Activated CD4-positive, alpha-beta T cell treated with anti-CD3 and anti-CD28 coated beads for 1 hour (primary cell): ENCODE measurements at places on chromosomes 5 and 9.
A peak's percentile ranks its signal among the peaks of the same experiment; 100 is the strongest.

DNA sequence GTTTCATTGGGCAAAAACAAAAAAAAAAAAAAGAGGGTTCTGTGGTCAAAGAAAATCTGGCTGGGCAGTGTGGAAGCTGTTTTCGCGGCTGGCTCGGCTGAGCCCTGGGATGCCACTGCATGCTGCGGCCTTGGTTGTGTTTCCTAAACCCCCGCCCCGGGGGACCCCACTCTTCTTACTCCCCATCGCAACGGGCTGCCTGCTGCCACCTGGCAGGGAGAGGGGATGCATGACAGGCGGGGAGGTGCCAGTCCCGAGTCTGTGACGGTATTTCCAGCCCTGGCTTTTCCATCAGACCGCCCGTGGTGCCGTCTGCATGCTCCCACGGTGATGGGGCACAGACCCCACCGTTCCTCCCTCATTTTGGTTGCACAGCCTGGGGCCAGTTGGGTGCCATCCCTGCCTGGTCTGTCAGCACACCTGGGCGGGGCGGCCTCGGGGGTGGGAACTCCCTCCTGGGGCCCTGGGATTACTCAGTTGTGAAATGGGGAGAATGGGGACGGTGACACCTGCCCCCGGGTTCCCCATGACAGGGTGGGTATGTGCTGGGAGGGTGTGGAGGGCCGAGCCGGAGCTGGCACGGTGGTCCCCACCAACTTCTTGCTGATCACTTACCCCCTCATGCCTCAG is 101.0 kb downstream of the RXRA start:
- DNase-seq: no peak

DNA sequence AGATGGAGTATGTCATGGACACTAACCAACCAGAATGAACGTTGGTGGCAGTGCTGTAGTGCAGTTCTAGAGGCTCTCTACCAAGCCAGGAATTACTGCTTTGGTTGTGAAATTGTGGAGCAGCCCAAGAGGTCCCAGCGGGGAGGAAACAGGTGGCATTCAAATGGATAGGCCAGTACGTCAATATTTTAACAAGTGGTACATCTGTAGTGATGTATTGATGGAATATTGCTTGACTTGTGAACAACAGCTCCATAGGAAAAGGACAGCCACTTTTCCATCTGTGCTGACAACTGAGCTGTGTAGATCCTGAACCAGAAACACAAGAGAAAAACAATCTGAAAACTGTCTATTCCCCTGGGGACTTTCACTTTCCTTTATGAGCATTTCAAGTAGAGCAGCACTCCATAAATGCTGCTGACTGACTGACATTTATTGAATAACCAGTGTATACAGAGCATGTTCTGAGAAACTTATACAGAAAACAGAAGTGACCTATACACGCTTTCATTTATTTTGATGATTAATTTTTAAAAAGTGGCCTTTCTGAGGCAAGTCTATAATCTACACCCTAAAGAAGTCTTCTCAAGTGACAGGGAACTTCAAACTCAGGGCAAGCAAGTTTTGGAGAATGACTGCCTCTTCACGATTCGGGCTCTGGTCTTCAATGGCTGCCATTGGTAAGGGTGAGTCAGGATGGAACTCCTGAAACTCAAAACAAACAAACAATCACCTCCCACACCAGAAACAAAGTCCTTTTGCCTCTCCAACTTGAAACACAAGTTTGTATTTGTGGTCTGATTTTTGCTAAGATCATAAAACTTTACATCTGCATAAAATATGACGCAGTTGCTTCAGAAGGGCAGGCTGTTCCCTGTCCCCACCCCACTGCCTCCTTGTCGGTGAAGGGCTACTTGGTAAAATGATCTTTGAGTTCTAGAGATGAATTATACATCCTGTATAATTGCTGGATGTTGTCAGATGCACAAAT is 362.4 kb downstream of the NDUFS4 start:
- DNase-seq: no peak

DNA sequence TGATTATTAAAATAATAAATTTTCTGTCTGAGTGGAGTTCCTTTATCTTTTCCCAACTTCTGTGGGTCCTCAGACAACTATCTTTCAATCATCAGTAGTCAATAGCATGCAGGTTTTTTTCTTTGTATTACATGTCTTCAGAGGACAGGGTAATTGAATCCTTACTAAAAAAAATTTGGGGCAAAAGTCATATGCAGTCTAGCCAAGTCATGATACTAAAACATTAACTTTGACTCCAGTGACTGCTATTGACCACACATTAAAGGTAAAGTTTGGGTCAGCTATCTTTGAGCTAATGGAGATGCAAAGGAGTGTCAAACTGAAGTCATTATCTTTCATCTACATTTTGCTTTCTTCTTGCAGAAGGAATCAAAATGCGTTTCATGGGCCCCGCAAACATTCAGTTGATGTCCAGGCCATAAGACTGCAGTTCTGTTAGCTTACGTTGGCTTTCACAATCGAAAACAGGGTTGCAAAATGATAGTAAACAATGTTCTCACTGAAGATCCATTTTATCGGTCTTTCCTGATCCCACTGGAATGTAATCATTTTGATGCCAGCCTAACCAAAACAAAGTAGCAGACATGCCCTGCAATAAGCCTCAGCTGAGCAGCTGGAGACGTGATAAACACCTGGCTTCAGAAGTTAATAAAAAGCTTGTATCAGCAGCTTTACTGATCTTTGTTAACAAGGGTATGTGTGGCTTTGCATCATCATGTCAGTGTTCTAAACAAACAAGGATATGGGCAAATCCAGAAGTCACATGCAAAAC is 186.1 kb upstream of the PRLR start:
- DNase-seq: no peak

DNA sequence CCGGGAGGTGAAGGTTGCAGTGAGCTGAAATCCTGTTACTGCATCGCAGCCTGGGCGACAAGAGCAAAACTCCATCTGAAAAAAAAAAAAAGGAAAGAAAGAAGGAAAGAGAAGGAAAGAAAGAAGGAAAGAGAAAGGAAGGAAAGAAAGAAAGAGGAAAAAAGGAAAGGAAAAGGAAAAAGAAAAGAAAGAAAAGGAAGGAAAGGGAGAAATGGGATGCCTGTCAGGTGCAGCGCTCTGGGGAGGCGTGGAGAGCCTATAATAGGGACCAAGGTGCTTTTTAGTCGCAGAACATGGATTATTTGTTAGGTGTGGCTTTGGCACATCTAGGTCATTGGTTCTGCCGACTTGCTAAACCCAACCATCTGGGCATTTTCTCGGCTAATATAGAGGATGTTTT is 17.9 kb downstream of the EXOSC2 start:
- no peak for DNase-seq

DNA sequence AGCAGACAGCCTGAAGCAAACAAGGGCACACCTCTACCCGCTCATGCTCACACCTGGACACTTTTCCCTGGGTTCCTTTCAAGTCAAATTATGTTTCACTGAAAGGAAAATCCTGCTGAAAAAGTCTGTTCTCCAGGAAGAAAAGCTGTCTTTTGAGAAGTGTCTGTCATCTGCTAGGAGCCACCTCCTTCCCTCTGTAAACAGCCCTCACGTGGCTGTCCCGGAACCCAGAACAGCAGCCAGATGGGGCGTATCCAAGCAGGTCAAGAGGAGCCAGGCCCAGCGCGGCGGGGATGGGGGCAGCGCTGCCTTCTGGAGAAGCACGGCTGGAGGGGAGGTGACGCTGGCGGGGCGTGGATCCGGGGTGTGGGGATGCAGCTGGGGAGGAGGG is at the start of gene PNPLA7:
Gene PNPLA7 (minus strand): TSS at position 172 of the 391 bp plus-strand sequence. CDS start 205 bp downstream, outside the sequence.
- DNase-seq: peak; percentile 26

DNA sequence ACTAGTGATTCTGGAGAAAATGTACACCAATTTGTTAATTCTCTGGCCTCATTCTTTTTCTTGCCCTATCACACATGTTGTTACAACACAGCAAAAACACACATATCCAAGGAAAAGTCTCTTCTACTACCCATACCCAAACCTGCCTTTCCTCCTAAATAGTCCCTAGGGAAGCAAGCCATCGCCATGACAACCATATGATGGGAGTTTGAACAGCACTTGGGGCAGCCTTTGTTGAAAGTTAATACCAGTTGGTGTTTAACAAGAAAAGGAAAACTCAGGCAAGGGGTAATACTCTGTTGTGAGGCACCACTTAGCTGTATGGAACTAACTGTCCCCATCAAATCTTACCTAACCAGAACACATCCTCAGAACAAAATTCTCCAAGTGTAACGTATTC is 1.7 kb downstream of the TRPM3 start:
- no peak for DNase-seq

DNA sequence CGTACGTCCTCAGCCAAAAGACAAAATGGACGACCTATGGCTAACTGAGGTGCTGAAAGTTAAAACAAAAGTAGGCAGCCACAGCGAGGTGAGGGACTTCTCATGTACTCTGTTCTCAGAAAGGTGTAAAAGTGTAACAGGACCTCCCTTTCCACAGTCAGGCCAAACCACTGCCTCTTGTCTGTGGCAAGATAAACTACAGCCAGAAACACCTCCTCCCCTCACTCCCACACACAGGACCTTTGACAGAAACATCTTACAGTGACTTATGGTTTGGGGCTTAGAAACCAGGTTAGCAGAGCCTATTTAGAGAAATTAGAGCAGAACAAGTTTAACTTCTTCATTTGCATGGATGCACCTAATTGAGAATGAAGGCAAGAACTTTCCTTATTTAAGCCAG is 499.1 kb upstream of the GRIN3A start:
- no peak for DNase-seq

GRCh38 chr5:37792975-37793631 is 46.7 kb downstream of the GDNF start:
- DNase-seq: no peak

- DNase-seq: no peak
Measured at GRCh38 chr5:126460977-126461376, 37.8 kb downstream of the GRAMD2B start.

GRCh38 chr5:37834542-37835379 is 5.1 kb downstream of the GDNF start:
- no peak for DNase-seq

DNA sequence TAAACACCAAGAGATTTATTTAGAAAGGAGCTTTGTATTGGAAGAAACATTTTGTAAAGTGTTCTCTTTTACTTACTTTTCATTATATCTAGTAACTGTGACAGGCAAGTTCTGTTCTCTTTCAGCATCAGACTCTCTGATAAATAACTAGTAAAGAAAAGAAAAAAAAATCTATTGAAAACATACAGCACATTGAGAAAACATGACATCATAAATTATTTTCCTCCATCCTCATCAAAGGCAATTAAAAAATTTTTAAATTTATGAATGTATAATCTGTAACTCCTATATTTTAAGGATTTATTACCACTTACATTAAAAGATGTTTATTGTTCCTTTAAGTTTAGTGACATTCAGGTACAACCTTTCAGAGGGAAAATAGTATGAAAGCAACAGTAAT is 11.1 kb downstream of the CCNH start:
- no peak for DNase-seq

DNA sequence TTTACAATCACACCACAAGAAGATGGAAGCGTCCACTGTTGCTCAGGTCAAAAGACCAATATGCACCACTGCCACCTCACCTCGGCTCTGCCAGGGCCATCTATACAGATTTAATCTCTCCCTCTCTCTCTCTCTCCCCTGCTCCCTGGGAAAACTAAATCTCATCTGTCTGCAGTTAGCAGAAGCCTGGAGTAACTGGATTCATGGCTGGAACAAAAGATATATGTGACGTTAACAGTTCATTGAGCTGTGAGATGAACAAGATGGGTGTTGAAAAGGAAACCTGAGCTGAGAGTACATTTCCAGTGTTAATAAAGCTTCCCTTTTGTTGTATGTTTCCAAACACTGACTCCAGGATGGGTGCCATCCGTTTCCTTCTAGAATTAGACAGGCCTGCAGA is 369.7 kb downstream of the CDK5RAP2 start:
- no peak for DNase-seq

DNA sequence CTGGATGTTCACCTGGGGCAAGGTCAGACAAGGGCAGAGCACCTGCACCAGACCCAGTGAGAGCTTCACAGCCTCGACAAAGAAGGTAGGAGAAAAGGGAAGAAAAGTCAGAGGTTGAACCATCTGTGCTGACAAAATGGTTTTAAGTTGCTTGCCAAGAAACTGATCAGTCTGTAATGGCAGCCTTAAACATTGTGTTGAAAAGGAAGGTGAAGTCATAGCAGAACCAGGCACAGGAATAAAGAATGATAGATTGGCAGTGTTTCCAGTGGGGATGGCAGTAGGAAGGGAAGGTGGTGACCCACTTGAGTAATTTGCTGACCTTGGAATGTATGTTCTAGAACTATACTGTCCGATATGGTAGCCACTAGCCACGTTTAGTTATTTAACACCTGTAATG is 34.2 kb downstream of the HTR4 start:
- DNase-seq: no peak

- no peak for DNase-seq
Measured at GRCh38 chr5:159053708-159054107, 46.0 kb downstream of the EBF1 start.

- DNase-seq: no peak
Measured at GRCh38 chr9:121288673-121289025, 20.7 kb downstream of the GSN start.

GRCh38 chr5:175690025-175690424 is 32.2 kb downstream of the HRH2 start:
- DNase-seq: no peak

DNA sequence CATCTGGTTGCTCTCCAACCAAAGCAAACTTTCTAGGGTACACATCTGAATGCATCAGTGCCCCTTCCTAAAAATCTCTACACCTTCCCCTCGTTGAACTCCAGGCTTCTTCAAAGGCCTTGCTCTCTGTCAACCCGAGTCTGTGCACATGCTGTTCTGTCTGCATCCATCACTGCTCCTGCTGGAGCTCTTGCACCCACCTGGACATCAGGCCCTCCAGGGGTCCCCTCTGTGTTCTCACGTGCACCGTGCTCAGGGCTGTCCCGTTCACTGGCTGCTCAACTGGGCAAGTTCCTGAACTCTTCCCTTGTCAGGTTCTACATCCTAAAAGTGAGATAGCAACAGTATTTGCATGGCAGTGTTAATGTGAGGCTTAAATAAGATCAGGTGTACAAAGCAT is 62.7 kb upstream of the ANGPTL2 start:
- DNase-seq: no peak

- no peak for DNase-seq
Measured at GRCh38 chr9:114416906-114417305, 29.1 kb upstream of the AKNA start.

DNA sequence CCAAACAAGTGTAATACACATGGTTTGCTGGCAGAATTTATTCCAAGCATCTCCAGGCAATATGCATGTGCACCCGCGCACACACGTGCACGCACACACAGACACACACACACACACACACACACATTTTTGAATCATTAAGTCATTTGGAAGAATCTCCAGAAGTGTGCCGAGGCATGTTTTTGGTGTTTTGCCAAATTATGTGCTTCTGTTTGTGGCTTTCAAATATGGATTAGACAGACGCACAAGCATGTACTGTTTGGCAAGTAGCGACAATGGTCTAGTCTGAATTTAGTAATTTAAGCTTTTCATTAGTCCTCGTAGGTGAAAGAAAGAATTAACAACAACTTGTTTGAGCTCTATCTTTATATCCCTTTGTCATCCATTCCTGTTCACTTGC is 36.7 kb downstream of the NFIB start:
- DNase-seq: no peak

DNA sequence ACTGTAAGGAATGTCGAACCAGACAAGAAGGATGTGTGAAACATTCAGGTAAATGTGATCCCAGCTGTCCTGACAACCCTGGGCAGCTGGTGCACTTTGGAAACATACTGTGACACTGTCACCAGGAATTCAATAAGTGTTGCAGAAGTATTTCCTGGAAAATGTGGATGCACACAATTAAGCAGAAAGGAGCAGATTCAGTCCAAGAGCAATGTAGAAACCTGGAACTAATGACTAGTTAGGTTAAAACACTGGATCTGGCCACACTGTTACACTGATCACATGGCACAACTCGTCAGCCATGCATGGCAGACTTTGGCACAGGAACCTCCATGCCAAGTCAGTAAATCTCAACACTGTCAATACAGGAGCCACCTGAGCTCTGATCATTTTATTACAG is 109.0 kb downstream of the FAM174A start:
- DNase-seq: no peak
